GM19239 (cell line): ENCODE measurements at places on chromosomes 3 and 15.

GRCh38 chr3:135922903-135923250 is 42.7 kb upstream of the PPP2R3A start:
- DNase-seq, result no peak

DNA sequence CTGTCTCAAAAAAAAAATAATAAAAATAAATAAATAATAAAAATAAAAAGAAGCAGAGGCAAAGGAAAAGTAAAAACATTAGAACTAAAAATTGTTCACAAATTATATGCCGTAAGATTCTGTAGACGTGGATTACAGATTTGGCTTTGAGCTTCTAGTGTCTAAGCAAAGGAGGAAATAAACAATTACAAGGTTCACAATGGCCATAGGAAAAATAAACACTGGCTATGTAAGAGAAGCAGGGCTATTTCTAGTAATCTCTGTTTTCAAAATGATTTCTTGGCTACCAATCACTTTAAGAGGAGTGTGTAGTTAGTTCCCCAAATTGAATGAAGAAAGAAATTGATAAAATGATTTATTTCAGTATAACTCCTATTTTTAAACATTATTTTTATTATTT is 54.5 kb downstream of the TMEM41A start:
- DNase-seq, result no peak

DNA sequence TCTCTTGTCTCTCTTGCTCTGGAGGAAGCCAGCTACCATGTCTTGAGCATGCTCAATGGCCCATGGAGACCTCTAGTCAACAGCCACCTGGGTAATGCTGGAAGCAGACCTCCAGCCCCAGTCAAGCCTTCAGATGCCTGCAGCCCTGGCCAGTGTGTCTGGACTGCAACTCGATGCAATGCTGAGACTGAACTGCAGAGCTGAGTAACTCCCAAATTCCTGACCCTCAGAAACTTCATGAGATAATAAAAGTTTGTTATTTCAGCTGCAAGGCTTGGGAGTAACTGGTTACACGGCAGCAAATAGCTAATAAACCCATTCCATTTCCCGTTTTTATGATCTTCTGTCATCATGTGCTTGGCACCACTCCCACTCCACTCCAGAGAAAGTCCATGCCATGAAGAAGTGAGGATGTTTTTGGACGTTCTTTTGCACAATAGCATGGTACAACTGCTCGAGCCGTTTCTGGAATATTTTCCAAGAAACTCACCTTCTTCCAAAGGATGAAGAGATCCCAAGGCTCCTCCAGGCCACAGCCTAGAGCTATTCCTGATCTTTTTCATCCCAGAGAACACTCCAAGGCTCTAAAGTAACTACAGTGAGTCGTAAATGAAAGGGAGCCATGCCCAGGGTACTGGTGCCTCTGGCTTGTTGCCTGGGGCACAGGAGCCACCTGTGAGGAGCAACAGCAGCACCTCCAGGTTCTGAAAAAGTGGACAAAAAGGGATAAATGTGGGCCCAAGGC is 72.0 kb upstream of the KLF13 start:
- no peak for DNase-seq

DNA sequence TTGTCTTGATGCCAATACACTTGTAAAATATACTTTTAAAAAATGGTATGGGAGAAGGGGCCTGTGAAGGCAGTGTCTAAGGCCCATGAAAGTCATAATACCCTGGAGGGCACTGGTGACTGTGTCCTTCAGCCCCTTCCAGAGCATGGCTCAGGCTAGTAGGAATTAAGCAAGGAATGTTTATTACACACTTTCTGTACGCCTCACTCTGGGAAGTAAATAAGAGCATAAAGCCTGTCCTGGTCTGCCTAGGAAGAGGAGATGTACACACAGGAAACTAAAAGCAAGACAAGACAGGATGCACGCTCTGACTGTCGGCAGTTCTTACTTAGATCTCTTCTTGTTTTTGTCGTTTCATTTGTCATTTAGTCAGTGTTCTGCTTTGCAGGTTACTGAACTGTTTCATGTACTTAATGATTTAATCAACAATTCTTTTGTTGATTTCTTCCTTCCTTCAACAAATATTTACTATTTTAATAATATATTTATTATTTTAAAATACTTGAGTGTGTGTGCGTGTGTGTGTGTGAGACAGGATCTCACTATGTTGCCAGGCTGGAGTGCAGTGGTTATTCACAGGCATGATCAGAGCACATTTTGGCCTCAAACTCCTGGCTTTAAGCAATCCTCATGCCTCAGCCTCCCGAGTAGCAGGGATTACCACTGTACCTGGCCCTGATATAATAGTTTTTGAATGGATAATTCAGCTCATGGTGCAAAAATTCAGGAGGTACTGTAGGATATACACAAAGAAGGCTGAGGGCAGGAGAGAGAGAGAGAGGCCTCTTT is 9.0 kb upstream of the SMAD6 start:
- DNase-seq, result no peak

DNA sequence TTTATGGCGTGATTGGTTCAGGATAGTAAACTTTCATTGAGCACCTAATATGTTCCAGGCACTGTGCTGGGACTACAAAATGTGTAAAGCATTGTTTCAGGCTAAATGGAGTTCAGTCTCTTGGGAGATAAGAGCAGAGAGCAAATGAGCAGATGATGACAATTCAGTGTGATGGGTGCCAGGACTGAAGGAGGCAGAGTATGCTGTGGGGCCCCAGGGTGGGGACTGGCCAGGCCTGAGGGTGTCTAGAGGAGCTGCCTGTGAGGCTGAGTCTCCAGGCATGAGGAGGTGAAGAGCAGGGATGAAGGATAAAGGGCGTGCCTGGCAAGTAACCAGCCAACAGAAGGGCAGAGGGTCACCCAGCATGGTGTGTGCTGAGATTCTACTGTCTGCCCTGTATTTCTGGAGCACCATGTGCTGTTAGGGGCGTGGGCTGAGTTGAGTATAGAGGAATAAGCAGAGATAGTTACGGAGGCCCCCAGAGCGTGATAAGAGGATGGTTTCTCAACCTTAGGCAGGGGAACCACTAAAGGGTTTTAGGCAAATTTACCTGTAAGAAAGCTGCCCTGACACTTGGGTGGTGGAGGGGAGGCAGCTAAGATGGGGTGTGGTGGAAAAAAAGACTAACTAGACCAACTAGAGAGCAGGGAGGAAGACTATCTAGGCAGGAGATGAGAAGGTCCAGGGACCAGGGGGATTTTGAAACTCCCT is 38.5 kb downstream of the EPHB1 start:
- no peak for DNase-seq

DNA sequence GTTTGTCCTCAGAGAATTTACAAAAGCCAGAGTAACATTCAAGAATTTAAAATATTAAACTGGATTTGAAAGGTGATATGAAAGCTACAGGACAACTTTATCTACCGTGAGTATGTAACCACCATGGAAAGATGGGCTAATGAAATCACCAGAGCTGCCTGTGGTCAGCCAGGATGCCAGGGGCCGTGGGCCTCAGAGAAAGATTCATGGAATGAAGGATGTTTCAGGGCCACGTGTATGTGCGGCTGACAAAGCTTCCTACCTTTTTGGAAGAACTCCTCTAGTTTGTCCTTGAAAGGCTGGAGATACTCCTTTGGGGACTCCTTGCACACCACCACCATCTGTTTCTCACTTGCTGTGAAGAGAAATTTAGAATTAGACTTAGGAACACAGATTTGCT is 138.9 kb downstream of the GREM1 start:
- DNase-seq, result no peak
